NCI-H2171 (cell line): ENCODE measurements at places on chromosomes 2 and 18.

- no peak for DNase-seq
Measured at GRCh38 chr18:47174545-47175116, 1.5 kb downstream of the IER3IP1 start.

DNA sequence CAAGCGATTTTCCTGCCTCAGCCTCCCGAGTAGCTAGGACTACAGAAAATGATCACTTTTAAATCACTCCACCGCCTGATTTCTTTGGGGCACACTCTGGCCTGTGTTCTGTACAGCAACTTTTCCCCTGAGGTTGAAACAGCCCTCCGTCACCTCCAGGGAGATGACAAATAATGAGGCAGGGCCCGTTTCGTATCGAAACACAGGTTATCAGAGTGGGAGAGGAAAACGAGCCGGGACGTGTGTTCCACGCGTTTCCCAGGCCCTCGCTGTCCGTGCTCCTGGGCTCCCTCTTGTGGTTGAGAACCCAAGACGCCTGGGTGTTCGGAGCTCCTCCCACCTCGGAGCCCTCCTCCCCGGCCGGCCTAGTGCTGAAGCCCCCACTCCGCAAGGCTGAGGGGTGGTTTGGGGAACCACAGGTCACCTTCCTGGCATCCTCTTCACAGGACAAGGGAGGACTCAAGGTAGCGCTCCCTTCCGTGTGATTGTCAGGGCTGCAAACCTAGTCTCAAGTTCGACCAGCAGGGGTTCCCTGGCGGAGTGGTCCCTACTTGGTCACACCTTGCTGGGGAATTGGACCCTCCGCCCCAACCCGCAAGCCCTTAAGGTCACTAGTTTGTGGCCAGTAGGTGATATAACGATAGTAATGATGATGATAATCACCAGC is 12.8 kb downstream of the ATP6V1B1 start:
- DNase-seq, result peak; percentile 51

DNA sequence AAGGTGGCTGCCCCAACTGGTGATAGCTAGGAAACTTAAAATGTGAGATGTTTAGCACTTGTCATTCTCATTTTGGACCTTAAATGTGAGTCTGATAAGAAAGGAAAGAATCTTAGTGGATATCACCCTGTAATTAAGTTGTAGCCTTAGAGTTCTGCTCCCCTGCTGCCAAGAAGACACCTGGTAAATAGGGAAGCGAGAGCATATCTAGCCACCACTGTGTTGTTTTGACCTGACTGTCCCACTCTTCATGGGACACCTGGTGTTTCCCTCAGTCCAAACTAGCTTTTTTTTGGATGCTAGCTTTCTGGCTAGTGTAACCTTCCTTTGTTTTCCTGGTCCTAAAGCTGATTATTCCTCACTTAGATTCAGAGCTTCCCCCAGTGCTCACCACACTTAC is 357.6 kb downstream of the RAD51AP2 start:
- no peak for DNase-seq

- no peak for DNase-seq
Measured at GRCh38 chr2:10433947-10434885, 13.9 kb downstream of the ODC1 start.

DNA sequence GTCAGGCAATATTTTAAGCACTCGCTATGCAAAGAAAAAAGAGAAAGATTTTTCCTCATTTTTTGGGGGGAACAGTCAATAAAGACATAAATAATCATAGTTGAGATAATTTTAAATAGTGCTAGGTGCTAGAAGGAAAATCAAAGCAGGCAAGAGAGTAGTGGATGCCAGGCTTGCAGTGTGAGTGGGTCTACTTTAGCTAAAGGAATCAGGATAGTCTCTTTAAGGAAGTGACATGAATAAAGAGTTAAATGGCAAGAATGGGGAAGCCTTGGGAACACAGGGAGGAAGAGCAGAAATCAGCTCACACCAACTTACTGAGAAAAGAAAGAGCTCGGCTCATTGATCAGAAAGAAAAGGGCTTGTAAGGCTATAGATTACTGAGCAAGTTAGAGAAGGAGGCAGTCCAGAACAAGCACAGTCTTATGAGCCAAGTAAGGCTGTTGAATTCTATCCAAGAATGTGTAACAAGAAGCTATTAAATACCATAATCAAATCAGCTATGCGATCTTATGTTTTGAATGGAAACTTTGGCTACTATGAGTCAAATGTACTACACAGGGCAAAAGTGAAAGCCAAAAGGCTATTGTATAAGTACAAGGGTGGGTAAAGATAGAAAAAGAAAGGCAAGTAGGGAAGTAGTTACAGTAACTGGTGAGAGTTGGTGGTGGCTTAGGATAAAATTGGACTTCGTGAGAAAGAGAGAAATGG is 833.8 kb upstream of the PIK3C3 start:
- no peak for DNase-seq

DNA sequence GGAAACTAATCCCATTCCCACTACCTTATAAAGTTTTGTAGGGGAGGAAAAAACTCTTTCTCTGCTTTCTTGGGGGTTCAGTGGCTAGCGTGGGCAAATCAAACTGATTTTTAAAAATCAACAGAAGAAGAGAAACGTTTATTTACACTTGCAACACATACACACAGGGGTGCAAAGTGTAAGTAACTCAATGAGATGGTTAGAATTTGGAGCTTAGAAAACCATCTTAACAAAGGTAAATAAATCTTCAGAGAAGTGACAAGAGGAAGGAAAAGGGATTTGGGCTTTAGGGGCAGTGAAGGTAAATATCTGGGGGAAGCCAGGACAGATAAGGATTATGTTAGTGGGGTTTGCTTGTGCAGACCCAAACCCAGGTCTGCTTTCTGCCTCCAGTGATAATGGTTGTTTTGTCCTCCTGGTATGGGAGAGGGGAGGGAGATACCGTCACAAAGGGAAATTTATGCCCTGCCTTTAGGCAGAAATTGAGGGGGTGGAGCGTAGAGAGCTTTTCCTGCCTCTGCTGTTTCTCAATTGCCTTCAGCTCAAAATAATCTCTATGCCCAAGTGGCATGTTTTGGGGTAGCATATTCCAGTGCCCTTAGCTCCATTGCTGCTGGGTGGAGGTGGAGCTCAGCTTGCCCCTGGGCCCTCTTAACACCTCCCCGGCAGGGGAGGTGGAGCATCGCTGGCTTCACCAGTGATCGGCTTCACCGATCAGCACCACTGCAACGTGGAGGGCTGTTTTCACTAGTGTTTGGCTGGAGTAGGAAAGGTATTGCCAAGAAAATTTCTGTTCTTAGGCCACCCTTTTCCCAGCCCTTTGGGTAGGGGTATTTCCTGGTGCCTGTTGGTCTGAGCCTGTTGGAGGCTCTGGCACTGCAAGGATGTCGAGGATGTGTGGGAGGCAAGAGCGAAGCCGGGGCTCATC is 92.2 kb downstream of the TEX51 start:
- no peak for DNase-seq

- no peak for DNase-seq
Measured at GRCh38 chr2:144625226-144625625, 105.3 kb upstream of the ZEB2 start.

GRCh38 chr2:235044501-235045271 is 92.9 kb downstream of the SH3BP4 start:
- DNase-seq, result no peak

DNA sequence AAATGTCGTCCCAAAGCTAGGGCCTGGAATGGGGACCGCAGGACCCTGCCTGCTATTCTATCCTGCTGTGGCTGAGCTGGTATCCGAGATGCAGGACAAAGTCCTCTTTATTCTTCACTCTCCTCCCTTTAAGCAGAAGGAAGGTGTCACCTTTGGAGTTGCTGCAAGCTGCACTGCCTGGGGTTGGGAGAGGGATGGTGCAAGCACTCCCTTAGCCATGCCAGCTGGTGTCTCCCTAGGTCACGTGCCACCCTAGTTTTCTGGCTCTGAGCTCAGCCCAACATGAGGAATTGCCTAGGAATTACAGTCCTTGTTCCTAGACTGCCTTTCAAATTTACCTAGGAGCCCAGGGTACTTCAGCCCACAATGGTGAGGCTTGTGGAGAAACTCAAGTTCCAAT is 21.4 kb upstream of the FAM228A start:
- DNase-seq, result no peak

- no peak for DNase-seq
Measured at GRCh38 chr2:101710036-101710435, 12.5 kb downstream of the MAP4K4 start.

- peak; percentile 31 for DNase-seq
Measured at GRCh38 chr18:67199993-67200617, 316.4 kb downstream of the DSEL start.

GRCh38 chr18:73677450-73677849 is 470.2 kb downstream of the FBXO15 start:
- DNase-seq, result no peak

DNA sequence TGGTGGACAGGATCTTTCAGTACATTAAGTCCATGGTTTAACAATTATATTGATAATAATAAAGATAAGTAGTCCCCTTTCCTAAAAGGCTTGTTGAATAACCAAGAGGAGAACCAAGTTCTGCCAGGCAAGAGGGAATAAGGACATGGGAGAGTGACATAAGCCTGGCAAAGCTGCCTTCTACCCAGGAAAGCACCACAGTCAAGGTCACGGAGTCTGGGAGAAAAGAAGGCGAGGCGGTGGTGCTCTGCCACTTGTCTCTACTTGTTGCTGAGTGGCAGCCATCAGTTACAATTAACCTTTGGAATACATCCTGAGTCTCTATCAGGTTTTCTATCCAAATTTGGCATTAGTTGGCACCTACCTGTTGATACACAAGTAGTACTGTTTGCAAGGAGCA is 101.7 kb upstream of the GATA6 start:
- DNase-seq, result no peak

GRCh38 chr2:205556357-205556756 is 125.9 kb upstream of the NRP2 start:
- DNase-seq, result no peak

DNA sequence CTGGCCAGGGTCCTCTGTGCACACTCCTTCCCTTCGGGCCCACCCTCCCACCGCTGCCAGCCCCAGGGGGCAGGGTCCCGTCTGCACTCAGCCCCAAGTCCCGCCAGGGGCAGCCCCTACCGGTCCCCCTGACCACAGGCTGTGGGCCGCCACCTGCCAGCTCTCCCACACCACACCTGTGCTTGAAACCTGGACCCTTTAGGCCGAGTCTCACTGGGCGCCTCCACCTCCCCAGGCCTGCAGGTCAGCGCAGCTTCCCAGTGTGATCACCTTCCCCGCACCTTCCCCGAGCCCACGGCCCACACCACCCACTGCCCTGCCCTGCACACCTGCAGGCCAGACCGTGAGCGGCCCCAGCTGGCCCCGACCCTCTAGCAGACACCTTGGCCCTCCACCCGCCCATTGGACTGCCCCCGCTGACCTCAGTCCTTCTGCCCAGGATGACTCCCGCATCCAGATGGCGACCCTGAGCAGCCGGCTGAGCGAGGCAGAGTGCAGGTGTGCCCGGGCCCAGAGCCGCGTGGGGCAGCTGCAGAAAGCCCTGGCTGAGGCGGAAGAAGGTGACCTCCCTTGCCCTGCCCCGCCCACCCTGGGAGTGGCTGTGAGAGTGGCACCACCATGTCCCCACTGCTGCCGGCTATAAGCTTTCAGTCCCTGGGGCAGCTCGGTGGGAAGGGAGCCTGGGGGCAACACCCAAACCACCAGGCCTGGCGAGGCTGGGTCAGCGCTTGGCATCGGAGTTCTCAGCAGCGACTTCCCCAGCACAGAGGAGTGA is 31.3 kb upstream of the SNED1 start:
- DNase-seq, result no peak

- DNase-seq, result no peak
Measured at GRCh38 chr2:201915446-201915845, 109.1 kb downstream of the CDK15 start.

DNA sequence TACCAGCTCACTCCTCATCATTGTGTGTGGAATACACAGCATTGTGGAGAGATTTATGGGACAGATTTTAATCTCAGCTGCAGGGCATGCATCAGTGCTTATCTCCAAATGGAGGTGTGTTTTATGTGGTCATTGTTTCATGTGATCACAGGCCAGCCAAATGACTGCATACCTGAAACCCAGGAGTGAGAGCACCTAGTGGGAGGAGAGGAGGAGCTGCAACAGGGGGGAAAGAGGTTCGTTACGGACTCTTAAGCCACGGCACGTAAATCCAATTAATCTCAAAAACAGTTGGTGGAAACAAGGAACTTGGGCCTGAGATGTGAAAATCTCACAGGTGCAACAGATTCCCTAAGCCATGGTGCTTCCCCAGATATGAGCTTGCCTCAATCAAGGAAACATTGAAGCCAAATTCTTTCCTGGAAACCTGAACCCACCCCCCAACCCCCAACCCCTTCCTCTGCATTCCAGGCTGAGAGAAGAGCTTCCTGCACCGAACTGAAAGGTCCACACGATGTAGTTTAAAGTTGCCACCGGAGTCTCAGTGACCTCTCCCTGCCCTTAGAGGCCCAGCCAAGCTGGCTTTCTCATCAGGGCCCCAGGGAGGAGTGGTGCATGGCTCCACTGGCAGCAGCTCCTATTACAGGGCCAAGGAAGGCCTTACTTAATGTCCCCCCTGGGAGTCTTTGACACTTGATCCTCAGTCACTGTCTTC is 167.4 kb downstream of the C1D start:
- DNase-seq, result no peak

DNA sequence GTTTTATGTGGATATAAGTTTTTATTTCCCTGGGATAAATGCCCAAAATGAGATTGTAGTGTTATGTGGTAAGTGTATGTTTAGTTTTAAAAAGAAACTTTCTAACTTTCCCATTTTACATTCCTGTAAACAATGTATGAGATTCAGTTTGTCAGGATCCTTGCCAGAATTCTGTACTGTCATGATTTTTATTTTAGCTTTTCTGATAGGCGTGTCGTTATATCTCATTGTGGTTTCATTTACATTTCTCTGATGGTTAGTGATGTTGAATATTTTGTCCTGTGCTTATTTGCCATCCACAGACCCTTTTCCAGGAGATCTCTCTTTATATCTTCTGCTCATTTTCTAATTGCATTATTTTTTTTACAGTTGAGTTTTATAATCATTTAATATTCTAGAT is 245.6 kb upstream of the CDH2 start:
- no peak for DNase-seq

- DNase-seq, result no peak
Measured at GRCh38 chr2:105903051-105903674, 158.5 kb downstream of the NCK2 start.

DNA sequence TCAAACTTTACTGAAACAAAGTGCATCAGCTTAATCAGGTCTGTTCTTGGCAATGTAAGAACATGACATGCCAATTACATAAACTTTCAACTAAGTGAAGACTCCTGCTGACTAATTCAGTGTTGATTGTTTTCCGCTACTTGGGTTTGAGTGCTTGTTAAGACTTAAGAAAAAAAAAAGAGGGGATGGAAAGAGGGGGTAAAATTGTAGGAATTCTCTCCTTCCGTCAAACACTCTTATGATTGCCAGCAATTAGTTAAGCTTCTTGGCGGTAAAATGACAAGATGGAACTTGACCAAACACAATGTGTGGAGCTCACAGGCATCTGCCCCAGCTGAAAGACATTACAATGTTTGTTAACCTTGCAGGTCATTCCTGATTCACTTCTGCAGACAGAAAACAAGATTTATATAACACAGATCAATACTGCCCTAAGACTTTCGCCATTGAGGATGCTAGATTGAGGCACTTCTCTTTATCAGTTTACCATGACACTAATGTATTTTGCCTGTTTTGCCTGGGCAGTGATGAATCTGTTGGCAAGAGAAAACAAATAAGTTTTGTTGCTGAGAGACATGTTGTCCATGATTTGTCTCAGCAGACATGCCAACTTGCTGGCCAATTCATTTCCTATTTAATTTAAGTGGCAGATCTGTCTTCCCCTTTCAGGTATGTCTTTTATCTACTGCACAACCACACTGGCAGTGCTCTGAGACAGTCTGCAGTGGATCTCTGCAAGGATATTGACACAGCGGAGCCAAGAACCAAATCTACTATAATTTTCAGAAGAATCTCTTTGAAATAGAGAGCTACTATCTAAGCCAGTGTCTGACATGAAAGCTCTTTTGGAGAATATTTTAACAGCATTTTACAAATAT is 410.0 kb upstream of the KCNH7 start:
- no peak for DNase-seq
